ENCODE measurements at places on chromosomes 6 and 20.
A peak's percentile ranks its signal among the peaks of the same experiment; 100 is the strongest.

DNA sequence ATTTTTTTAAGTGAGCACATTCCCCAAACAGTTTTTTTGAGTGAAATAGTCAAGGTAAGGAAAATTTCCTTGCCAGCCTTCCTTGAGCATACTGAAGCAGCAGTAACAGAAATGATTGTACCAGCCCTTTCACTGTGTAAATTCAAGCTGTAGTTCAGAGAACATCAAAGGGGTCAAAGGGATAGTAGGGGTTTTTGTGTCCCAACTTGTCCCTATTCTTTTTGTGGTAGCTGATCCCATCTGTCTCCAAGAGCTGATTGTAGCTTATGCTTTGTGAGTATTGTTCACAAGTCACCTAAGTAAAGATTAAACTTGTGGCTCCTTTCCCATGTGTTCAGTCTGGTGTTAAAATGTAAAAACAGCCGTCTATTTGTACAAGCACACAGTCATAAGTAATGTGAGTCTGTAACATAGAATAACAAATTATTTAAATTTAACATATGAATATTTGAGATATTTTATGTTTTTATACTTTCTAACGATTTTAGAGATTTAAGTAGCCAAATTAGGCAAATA lies 185.0 kb downstream of the CENPW start:
- DNase-seq = no peak

GRCh38 chr6:20946022-20946421 lies 411.8 kb downstream of the CDKAL1 start:
- no peak for DNase-seq

DNA sequence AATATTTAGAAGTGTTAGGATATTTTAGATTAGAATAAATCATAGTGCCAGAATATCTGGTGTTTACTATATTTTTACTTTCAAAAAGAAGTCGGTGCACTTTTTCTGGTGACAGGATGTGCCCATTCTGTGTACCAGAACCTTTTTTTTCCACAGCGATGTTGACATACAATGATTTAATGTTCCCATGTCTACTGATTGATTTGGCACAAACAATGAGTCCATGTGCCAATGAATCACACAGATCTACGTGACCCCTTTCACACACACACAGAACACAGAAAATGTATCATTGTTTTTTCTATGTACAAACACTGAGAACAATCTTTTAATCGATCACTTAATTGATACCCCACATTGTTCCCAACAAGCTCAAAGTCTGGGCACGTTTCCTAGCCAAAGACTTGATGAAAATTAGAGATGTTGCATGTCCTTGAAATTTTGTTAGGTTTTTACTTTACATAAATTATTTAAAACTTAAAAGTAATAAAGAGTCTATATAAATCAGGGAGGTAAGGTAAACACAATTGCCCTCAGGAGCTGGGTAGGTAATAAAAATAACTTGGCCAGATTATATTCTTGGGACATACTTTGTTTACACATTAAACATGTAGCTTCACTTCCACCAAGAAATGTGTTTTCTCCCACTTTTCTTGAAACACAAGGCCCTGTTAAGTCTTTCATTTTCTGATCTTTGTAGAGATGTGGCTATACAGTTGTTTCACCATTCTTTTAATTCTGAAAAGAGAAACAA lies 36.4 kb upstream of the SOX4 start:
- DNase-seq = no peak

GRCh38 chr20:19552221-19553180 lies 205.6 kb upstream of the RIN2 start:
- peak; percentile 49 for DNase-seq

DNA sequence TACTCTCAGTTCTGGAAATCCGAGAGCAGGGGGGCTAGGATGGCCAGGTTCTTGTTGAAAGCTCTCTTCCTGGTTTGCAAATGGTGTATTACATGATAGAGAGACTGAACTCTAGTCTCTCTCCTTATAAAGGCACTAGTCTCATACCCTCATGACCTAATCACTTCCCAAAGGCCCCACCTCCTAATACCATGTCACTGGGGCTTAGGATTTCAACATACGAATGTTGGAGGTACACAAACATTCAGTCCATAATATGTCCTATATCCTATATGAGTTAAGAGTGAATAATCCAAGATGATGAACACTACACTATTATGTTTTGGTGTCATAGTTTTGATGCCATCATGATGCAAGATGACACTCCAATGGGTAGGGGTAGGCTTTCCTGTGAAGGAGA lies 20.0 kb upstream of the TXLNB start:
- DNase-seq = no peak

- DNase-seq = no peak
These were observed 140.7 kb downstream of the RNASET2 start for GRCh38 chr6:166815629-166816028.

DNA sequence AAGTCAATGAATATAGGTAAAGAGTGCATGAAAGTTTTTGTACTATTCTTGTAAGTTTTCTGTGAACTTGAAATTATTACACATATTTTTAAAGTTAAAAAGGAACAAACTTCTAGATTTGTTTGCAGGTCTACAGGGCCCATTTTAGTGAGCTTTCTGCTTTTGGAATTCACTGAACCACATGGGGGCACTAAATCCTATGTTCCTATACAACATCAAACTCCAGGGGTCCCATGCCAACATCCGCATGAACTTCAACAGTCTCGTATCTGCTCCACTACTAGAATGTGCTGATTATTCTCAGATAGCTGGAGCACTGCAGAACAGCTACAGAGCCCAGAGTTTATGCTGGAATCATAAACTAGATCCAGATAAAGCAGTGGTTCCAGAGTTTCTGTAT lies 347.9 kb upstream of the SPTLC3 start:
- no peak for DNase-seq

DNA sequence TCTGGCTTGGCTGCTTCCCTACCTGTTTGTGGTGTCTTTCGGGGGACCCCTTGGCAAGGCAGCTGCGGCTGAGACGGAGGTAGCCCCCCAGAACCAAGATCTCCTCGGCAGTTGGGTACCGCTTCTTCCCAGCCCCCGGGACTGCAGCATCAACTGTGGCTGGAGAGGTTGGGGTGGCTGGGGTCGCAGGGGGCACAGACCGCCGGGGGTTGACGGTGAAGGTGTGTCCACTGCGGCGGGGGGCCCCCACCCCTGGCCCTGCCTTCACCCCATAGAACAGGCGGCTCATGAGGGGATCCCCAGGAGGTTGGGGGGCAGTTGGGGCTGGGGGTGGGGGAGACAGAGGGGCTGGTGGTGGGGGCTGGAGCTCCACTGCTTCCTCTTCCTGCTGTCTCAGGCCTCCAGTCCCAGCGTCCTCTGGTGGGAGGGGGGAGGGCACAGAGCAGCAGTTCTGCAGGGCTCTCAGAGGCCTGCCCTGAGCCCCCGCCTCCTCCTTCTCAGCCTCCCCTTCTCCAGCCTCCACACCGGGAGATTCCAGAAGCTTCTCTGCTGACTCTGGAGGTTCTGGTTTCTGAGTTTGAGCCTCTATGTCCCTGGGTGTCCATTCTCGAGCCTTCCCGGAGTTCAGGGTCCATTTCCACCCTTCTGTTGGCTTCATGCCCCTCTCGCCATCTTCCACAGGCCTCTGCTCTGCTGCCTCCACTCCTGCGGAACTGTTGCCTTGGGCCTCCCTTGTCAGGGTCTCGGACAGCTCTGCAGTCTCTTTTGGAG lies 1.9 kb downstream of the PPP1R18 start:
- no peak for DNase-seq

- DNase-seq = no peak
These were observed 304.9 kb downstream of the CDH26 start for GRCh38 chr20:60262967-60263603.

DNA sequence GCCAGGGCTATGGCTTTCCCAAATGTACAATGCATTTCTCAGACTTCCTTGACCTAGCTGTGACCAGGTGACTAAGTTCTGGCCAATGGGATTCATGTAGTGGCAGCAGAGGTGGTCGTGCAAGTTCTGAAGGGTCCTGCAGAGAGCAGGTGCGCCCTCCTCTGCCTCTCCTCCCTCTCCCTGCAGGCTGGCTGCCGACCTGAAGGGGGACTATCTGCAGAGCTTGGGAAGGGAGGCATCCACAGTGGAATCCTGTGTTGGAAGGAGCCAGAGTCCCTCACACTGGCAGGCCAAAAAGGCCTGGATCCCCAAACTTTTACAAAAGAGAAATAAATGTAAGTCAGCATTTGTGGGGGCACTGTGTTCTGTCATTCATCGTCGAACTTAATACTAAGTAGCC lies 66.6 kb downstream of the CDH26 start:
- DNase-seq = no peak

DNA sequence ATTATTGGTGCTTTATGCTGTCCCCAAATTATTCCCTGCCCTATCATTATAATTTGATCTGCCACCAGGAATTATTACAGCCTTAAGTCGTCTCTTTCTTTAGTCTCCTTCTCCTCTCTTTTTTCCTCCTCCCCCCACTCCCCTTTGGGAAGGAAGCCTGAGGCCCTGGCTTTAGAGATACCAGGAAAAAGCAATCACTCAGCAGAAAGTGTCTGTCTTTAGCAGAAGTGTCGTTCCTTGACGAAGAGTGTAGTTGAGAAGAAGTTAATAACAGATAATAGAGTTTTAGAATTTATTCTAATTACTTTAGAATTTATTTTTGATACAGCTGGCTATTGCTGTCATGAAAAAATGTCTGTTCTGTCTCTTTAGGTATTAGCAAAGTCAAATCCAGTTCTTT lies 16.5 kb downstream of the LIN28B start:
- DNase-seq = no peak

GRCh38 chr20:2151858-2152281 lies 50.2 kb downstream of the STK35 start:
- DNase-seq = no peak

GRCh38 chr20:23339986-23340385 lies 10.6 kb upstream of the NXT1 start:
- DNase-seq = no peak

- DNase-seq = no peak
These were observed 56.3 kb upstream of the EMILIN3 start for GRCh38 chr20:41422953-41423352.

- DNase-seq = no peak
These were observed 278.6 kb downstream of the TBC1D7 start for GRCh38 chr6:13049666-13050254.

- DNase-seq = no peak
These were observed 9.0 kb downstream of the FKBP1A start for GRCh38 chr20:1383623-1384404.

- DNase-seq = no peak
These were observed 6.5 kb downstream of the GFOD1 start for GRCh38 chr6:13480631-13481501.

DNA sequence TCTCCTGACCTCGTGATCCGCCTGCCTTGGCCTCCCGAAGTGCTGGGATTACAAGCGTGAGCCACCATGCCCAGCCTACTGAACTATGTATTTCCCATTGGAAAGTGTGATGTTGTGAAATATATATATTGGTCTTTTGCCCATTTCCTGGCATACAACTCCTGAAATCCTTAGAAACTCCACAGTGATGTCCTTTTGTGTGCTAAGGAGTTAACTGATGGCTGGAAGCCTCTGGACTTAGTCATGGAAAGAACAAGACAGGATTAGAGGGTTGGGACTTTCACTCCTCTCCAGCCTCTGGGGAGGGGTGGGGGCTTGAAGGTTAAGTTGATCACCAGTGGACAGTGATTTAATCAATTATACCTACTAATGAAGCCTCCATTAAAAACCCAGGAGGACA lies 7.1 kb downstream of the PANK2 start:
- DNase-seq = no peak

DNA sequence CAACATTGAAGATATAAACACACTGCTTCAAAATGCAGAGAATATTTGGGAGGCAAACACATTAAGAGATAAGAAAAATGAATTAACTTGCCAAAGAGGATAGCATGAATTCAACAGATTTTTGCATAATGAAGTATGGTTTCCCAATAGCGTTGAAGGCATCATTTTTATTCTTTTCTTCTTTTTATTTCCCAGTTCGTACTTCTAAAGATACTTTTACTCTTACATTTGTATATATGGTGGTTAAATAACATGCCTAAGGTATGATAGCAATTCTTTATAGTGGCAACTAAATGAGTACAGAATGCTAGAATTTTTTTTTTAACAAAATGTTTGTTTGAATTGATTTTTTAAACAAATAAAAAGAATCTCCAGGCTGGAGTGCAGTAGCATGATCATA lies 473.4 kb upstream of the MARCKS start:
- DNase-seq = no peak

- no peak for DNase-seq
These were observed 48.0 kb downstream of the MAPK14 start for GRCh38 chr6:36075656-36076055.

GRCh38 chr6:167717455-167717854 lies 109.3 kb upstream of the AFDN start:
- no peak for DNase-seq

DNA sequence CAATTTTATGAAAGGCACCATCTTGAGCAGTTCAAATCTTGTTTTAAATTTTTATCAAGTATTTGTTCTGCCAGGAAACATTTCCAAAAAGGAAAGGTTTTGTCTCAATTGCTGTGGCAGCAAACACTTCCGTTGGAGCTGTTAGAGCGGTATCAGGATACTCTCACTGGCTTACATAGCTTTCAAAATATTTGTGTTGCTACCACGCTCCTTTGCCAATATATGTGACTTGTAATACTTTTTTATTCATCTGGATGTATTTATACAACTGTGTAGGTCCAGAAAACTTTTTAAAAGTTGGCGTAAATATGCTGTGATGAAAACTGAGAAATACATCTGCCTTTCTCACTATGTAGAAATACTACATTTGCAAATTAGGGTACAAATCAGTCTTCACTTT lies 37.8 kb upstream of the NHSL1 start:
- no peak for DNase-seq

DNA sequence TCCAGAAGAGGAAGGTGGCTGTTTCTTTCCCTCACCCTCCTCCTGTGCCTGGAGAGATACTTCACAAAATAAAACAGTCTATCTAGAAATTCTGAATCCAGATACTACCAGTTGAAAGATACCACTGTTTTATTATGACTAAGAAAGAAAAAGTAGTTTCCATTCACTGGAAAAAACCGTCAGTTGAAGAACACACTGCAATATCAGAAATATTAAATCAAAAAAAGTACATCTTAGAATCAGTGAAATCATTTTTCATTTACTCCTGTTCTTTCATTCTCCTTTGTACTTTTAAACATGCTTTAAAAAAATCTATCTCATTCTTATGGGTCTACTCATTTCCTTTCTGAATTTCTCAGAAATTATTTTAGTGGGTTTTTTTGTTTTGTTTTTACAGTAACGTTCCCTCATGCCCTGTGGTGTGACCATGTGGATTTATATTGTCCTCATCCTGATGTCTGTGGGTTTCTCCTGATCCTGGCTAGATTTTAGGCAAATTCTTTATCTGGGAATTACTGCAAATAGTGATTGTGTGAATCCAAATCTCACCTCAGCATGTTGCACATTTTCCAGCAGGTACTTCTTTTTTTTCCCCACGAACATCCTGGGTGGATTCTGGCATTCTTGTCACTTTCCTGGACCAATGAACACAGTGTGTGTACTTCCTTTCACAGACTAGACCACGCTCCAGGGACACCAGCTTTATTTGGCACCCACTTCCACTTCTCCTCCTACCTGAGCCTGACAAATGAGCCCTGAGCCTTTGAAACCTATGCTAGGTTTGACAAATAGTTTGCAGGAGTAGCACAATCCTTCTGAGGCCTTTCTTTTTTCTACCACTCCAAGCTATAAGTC lies 114.0 kb upstream of the LAMP5 start:
- DNase-seq = no peak

- DNase-seq = no peak
These were observed 305.4 kb downstream of the FARS2 start for GRCh38 chr6:5566718-5567117.

GRCh38 chr6:31799781-31800180 lies 4.2 kb upstream of the VARS1 start:
- DNase-seq = no peak

- DNase-seq = no peak
These were observed 20.1 kb downstream of the DHX35 start for GRCh38 chr20:38982291-38982690.
